ENCODE measurements at places on chromosomes 2 and 18. TPM values are rescaled to one million over a fixed set of nuclear protein-coding genes. Genes with fewer than 3 reads are reported as not detected.

The LDLRAD4 gene
- 1.7 TPM for total RNA-seq

The SNTG2 gene
- not detected for total RNA-seq

The GAD1 gene
- total RNA-seq: 0.79 TPM

The ARMC9 gene
- 14.7 TPM for total RNA-seq

The SERPINB3 gene
- total RNA-seq: 0.11 TPM

The MPV17 gene
- total RNA-seq: 83.3 TPM

The ADGRF3 gene
- 0.07 TPM for total RNA-seq

The IKZF2 gene
- total RNA-seq: 0.24 TPM

The KCNJ3 gene
- not detected for total RNA-seq

The GNLY gene
- not detected for total RNA-seq

The VIT gene
- total RNA-seq: not detected

The PRSS56 gene
- total RNA-seq: 0.16 TPM

The VSNL1 gene
- total RNA-seq: not detected

The SLC23A3 gene
- total RNA-seq: 0.62 TPM

The ZSWIM2 gene
- not detected for total RNA-seq

The EN1 gene
- 0.92 TPM for total RNA-seq

The C1QL2 gene
- total RNA-seq: 0.14 TPM

The DSC1 gene
- total RNA-seq: not detected

The ANKRD30BL gene
- not detected for total RNA-seq

The CD8B2 gene
- total RNA-seq: not detected

The NYAP2 gene
- 0.02 TPM for total RNA-seq

The MYO1B gene
- 82.7 TPM for total RNA-seq

The SERPINB12 gene
- not detected for total RNA-seq

The DNAJB2 gene
- 54.5 TPM for total RNA-seq

The STARD6 gene
- not detected for total RNA-seq

The CNDP1 gene
- not detected for total RNA-seq

The SULT1C2 gene
- total RNA-seq: 0.36 TPM

The SLC9A4 gene
- not detected for total RNA-seq
